Activated T-helper 2 cell treated with anti-CD3 and anti-CD28 coated beads, Interferon-gamma antibody, Interleukin-2, Interleukin-4, amounts not matched to agents 10 μg/mL and 5 μg/mL and 100 μg/mL, durations not matched to agents 14 hours and 24 hours and 36 hours (primary cell): ENCODE measurements at places on chromosomes 7 and 10.

DNA sequence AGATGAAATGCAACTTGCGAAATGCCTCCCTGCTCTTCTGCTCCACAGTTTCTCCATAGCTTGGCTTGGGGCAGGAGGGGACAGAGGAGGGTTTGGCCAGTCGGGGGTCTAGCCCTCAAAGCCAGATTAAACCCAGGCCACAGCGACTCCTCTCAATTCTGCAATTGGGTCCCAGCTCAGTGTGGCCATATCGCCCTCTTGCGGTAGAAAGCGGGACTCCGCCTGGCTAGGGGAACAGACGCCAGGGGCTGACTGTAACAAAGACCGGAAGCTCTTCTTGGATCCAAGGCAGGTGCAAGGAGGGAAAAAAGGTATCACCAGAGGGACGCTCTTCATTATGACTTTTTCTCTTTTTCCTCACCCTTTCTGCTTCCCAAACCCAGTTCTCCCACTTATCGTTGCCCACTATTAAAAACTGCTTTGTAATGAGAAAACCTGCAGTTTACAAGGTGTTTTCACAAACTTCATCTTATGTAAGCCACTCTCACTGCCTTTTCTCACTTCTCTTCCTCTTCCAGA, 36.6 kb upstream of the TNPO3 start:
- no peak overlapping the region for H3K4me3 ChIP-seq
- peaks cover 25% of the 10 kb centered on the region for H3K4me1 ChIP-seq
- peaks cover 1% of the 10 kb centered on the region for H3K27me3 ChIP-seq
- no peaks in the 10 kb centered on the region for H3K36me3 ChIP-seq

DNA sequence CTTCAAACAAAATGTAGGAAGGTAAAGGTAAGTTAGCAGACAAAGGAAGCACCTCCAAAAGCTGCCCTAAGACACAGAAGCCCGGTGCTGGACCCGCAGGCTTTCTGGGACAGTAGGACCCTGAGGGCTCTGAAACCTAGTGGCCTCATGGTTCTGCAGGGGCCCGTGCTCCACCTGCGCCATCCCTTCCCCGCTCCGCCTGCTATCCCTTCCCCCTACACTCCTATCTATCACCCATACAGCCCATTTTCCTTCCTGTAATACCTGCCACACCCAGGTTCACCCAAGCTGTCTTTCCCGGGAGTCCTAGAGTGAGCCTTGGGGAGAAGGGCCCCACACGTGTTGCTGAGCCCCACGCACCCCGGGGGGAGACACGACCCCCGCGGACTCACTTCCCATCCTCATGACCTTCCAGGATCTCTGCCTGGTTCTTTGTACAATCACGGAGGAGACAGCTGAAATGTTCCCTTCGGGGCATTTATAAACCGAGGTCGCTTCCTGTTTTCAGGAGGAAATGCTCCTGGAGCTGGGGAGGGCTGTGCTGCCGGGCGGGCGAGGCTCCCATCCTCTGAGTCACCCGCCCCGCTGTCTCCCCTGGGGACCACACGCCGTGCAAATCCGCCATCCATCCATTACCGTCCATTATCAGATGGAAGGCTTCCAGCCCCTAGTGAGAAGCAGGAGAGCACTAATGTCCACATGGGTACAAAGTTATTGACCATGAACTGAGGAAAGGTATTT, 251.7 kb upstream of the PITRM1 start:
- no peak overlapping the region for H3K27ac ChIP-seq
- H3K27me3 ChIP-seq: peaks cover 16% of the 10 kb centered on the region

DNA sequence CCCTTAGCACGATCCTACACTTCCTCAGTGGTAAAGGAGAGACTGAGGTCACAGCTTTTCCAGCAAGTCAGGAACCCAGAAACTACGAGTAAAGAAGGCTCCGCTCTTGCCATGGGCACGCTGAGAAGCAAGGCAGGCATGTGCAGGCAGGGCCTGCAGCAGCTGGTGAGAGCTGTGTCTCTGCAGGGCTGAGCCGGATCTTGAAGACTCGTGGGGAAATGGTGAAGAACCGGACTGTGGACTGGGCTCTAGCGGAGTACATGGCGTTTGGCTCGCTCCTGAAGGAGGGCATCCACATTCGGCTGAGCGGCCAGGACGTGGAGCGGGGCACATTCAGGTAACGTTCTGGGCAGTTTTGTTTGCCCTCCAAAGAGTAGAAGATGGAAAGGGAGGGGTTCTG, 51.9 kb upstream of the ZMIZ2 start:
- H3K36me3 ChIP-seq: peaks cover 82% of the 10 kb centered on the region
- no peaks in the 10 kb centered on the region for H3K27me3 ChIP-seq
- H3K4me3 ChIP-seq: no peak overlapping the region
- H3K27ac ChIP-seq: no peak overlapping the region

DNA sequence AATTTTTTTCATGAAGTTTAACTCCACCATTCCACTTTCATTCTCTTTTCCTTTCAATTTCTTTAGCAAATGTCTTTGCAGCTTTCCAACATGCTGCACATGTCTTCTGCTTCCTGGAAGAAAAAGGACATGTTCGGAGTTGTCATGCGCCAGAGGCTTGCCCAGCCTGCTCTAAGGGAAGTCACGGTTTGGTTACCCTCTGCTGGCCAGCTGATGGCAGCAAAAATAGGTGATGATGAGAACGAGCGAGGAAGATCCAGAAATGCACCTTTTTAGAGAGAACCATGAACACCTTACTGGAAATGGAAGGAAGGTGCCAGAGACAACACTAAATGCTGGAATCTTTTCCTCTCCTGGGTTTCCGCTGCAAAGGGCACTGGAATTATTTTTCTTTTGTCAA, 4.9 kb upstream of the ZSCAN21 start:
- H3K27me3 ChIP-seq: no peaks in the 10 kb centered on the region
- no peak for DNase-seq
- H3K36me3 ChIP-seq: peaks cover under 1% of the 10 kb centered on the region
- H3K4me3 ChIP-seq: no peak overlapping the region
- peaks cover 15% of the 10 kb centered on the region for H3K4me1 ChIP-seq
- no peak overlapping the region for H3K27ac ChIP-seq

- no peak for DNase-seq
- H3K27ac ChIP-seq: no peak overlapping the region
- H3K27me3 ChIP-seq: peaks cover 2% of the 10 kb centered on the region
- H3K4me1 ChIP-seq: peaks cover 2% of the 10 kb centered on the region
- H3K36me3 ChIP-seq: no peaks in the 10 kb centered on the region
- no peak overlapping the region for H3K4me3 ChIP-seq
Measured at GRCh38 chr10:4191354-4191753, 406.3 kb upstream of the KLF6 start.

DNA sequence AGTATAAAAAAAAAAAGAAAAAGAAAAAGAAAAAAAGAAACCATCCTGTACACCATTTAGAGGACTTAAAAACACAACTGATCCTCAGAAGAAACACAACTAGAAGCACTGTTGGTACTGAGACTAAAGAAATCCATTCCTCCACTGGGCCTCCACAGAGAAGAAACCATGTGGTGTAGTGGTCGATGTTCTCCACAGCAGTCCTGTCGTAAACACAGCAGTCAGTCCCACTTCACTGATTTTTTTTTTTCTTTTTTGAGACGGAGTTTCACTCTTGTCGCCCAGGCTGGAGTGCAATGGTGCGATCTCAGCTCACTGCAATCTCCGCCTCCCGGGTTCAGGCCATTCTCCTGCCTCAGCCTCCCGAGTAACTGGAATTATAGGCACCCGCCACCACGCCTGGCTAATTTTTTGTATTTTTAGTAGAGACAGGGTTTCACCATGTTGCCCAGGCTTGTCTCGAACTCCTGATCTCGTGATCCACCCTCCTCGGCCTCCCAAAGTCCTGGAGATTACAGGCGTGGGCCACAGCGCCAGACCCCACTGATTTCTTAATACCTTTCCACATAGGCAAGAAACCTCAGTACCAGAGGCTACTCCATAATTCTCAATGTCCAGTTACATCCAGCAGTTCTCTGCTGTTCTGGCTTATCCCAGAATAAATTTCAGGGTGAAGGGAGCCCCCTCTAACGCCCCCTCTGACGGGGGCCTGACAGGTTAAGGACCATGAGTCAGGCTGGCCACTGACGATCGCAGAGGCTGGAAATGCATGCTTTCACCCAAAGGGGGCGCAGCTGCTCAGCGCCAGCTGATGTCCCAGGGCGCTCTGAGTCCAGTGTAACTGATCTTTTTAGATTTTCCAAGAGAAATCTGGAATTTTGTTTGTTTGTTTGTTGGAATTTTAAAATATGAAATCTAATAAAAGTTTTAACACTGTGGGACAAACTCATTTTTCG, 24.8 kb upstream of the FFAR4 start:
- no peak overlapping the region for H3K4me3 ChIP-seq
- H3K27me3 ChIP-seq: peaks cover 37% of the 10 kb centered on the region
- no peaks in the 10 kb centered on the region for H3K36me3 ChIP-seq
- H3K4me1 ChIP-seq: no peaks in the 10 kb centered on the region
- H3K27ac ChIP-seq: no peak overlapping the region
- peak; percentile 14 for DNase-seq

GRCh38 chr7:153616711-153617325, 435.4 kb upstream of the DPP6 start:
- H3K4me1 ChIP-seq: no peaks in the 10 kb centered on the region
- H3K27ac ChIP-seq: no peak overlapping the region
- H3K27me3 ChIP-seq: no peaks in the 10 kb centered on the region
- no peaks in the 10 kb centered on the region for H3K36me3 ChIP-seq
- DNase-seq: no peak

DNA sequence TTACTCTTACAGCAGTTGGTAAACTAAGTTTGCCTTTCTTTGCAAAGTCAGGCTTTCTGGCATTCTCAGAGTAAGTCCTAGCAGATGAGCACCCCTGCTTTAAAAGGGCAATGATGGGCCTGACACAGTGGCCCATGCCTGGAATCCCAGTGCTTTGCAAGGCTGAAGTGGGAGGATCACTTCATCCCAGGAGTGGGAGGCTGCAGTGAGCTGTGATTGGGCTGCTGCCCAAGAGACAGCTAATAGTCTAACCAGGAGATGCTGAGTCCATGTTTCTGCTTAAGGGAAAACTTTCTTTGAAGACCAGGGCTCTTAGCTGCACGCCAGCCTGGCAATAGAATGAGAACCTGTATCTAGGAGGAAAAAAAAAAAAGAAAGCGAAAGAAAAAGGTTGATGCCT, 100.2 kb upstream of the MPP7 start:
- no peaks in the 10 kb centered on the region for H3K4me1 ChIP-seq
- peaks cover 2% of the 10 kb centered on the region for H3K27me3 ChIP-seq
- DNase-seq: no peak

- no peak overlapping the region for H3K27ac ChIP-seq
- H3K4me3 ChIP-seq: no peak overlapping the region
- H3K36me3 ChIP-seq: no peaks in the 10 kb centered on the region
- DNase-seq: no peak
Measured at GRCh38 chr7:110281362-110281761, 809.6 kb upstream of the LRRN3 start.

GRCh38 chr7:149330914-149331567, 69.0 kb downstream of the ZNF783 start:
- H3K4me3 ChIP-seq: no peak overlapping the region
- H3K27me3 ChIP-seq: peaks cover 10% of the 10 kb centered on the region
- H3K27ac ChIP-seq: no peak overlapping the region
- H3K36me3 ChIP-seq: no peaks in the 10 kb centered on the region
- DNase-seq: no peak

GRCh38 chr7:21568762-21569161, 25.9 kb downstream of the DNAH11 start:
- no peaks in the 10 kb centered on the region for H3K4me1 ChIP-seq
- H3K27me3 ChIP-seq: peaks cover 16% of the 10 kb centered on the region
- no peak overlapping the region for H3K27ac ChIP-seq
- no peak overlapping the region for H3K4me3 ChIP-seq
- no peak for DNase-seq

- H3K4me3 ChIP-seq: no peak overlapping the region
- H3K27me3 ChIP-seq: no peaks in the 10 kb centered on the region
- DNase-seq: no peak
- H3K27ac ChIP-seq: no peak overlapping the region
- H3K4me1 ChIP-seq: no peaks in the 10 kb centered on the region
- H3K36me3 ChIP-seq: no peaks in the 10 kb centered on the region
Measured at GRCh38 chr7:67692425-67692824, 695.8 kb downstream of the TYW1 start.

GRCh38 chr7:130276796-130277762, 10.4 kb downstream of the CPA2 start:
- peaks cover 21% of the 10 kb centered on the region for H3K4me1 ChIP-seq
- peak overlapping the region; percentile 7 for H3K4me3 ChIP-seq
- H3K27me3 ChIP-seq: peaks cover 3% of the 10 kb centered on the region

DNA sequence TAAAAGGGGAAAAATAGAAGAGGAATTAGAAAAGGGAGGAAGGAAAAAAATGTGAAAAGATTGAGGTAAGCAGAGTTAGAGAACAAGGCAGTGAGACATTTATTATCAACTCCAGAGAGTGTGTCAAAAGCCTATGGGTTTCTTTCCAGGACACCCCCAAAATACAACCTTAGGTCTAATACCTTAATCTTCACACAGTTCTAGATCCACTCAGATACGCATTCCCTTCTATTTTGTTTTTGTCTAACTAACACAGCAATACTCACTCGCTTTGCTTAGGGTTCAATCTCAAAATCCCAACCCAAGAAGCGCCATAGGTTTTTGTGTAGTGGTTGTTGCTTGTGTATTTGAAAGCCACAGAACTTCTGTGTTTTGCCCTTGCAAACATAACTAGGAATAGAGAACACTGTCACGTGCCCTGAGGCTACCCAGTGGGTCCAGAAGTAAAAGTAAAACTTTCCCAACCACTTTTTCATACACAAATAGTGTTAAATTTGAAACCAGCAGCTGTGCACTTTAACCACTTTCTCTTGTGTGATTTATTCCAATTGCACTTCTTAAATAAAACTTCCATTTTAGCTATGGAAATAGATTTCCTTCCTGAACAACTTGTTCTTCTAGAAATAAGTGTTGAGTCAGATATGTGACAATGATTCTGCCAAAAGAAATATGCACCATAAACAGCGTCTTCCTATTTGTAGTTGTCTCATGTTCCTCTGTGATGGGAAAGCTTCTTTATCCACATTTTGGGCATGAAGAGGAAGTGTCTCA, 414.7 kb upstream of the GHITM start:
- H3K27me3 ChIP-seq: no peaks in the 10 kb centered on the region
- H3K4me3 ChIP-seq: no peak overlapping the region
- H3K36me3 ChIP-seq: no peaks in the 10 kb centered on the region
- no peaks in the 10 kb centered on the region for H3K4me1 ChIP-seq
- DNase-seq: no peak

GRCh38 chr7:85204496-85204895, 17.6 kb upstream of the SEMA3D start:
- H3K27ac ChIP-seq: no peak overlapping the region
- no peaks in the 10 kb centered on the region for H3K4me1 ChIP-seq
- no peak overlapping the region for H3K4me3 ChIP-seq
- H3K36me3 ChIP-seq: no peaks in the 10 kb centered on the region
- no peaks in the 10 kb centered on the region for H3K27me3 ChIP-seq

DNA sequence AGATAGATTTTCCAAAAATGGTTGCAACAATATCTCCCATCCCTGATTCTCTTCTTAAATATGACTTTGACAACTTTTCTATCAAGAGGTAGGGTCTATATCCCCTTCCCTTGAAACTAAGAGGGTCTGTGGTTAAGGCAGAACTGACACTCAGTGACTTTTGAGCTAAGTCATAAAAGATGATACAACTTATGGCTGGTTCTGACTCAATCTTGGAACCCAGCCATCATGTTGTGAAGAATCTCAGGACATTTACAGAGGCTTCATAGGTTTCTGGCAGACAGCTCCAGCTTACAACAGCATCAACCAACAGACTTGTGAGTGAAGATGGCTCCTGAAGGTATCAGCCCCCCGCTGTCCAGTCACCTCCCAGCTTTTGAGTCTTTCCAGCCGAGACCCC, 203.5 kb downstream of the RNLS start:
- H3K36me3 ChIP-seq: peaks cover 26% of the 10 kb centered on the region
- no peak for DNase-seq
- H3K27me3 ChIP-seq: no peaks in the 10 kb centered on the region
- H3K4me1 ChIP-seq: peaks cover 22% of the 10 kb centered on the region
- no peak overlapping the region for H3K4me3 ChIP-seq
